ENCODE measurements at places on chromosomes 6 and 20. TPM values are rescaled to one million over a fixed set of nuclear protein-coding genes. Genes with fewer than 3 reads are reported as not detected.

Gene ELOVL2
- total RNA-seq: not detected

GRCh38 chr6:137489046-137490005 is 4.9 kb downstream of the OLIG3 start:
- no peak for DNase-seq

GRCh38 chr20:59740621-59741020 is 136.3 kb downstream of the PHACTR3 start:
- DNase-seq: no peak

- no peak for DNase-seq
Measured at GRCh38 chr6:33427585-33428223, 7.8 kb downstream of the SYNGAP1 start.

DNA sequence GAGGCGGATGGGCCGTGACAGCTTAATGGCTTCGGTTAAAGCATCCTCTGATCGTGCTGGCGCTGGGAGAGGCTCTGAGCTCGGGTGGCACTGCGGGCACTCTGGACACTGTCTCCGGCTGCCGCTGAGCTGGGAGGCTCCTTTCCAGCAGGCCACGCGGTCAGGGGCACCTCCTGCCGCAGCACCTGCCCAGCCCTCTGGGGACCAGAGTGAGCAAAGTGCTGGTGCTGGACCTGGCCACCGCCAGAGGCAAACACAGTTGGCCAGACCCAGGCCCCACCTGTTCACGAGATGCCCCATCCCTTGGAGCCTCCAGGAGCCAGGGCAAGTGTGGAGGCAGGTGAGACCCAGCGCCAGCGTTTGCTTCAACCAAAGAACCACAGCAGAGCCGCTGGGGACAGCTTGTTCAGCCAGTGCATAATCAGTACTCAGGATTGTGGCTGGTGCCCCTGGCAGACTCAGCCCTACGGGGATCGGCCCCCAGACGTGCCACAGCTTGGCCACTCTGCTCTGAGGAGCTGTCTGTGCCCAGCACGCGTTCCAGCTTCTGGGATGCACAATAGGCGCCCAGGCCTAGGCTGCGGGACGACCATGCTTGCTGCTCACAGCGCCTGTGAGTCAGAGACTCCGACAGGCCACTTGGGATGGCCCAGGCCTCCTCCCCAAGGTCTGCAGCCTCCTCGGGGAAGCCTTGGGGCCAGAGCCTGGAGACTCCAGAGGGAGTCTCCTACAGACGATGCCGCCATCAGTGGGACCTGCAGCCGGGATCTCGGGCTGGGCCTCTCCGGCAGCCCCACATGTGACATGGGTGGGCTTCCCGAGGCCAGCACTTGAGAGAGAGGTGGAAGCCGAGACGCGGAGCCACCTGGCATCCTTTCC is 38.2 kb upstream of the SLCO4A1 start:
- no peak for DNase-seq

- DNase-seq: no peak
Measured at GRCh38 chr6:89547281-89547680, 91.3 kb downstream of the LYRM2 start.

- DNase-seq: no peak
Measured at GRCh38 chr20:6623989-6624388, 143.5 kb upstream of the BMP2 start.

Gene KCNK5
- not detected for total RNA-seq

DNA sequence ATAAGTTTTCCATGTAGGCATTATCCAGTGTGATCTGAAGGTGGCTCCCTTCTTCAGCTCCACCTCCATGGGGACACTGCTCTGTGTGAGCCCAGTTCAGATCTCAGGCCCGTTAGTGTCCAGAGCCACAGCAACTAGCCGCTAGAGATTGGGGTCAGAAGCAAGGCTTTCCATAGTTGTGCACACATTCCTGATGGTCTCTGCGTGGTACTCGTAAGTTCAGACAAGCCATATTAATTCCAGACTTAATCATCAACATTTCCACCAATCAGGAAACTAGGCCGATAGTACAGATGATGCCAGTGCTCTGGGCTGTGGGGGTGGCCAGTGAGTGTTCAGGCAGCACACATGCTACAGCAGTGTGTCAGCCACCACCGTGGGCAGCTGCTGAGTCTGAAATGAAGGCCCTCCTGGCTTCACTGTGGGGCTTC is 17.5 kb upstream of the SYNCRIP start:
- DNase-seq: no peak

- no peak for DNase-seq
Measured at GRCh38 chr6:41028561-41029412, 10.2 kb downstream of the UNC5CL start.

- DNase-seq: no peak
Measured at GRCh38 chr6:53858913-53859312, 64.1 kb downstream of the LRRC1 start.

Gene POLR1C
- total RNA-seq: 31.1 TPM

Gene EEF1A2
- total RNA-seq: 22.0 TPM

Gene OPRM1
- total RNA-seq: not detected

GRCh38 chr6:138302554-138302953 is 75.2 kb upstream of the SMIM28 start:
- no peak for DNase-seq

DNA sequence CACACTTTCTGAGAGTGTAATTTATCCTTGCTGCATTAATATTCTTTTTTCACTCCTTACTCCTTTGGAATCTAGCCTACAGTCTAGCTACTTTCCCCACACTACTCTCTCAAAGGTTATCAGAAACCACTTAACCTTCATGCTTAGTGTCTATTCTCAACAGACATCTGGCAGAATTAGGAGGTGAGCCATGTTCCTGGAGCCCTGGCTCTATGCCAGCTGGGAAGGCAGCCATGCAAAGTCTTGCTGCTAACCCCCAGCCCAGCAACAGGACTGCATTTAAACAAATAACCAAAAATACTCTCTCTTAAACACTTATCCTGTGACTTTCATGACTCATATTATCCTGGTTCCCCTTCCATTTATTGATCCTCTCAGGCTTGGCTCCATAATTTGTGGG is 260.2 kb downstream of the BCKDHB start:
- peak; percentile 73 for DNase-seq

Gene PLCB4
- total RNA-seq: 2.1 TPM

Gene DDX27
- total RNA-seq: 24.1 TPM

Gene CRISP3
- total RNA-seq: not detected

DNA sequence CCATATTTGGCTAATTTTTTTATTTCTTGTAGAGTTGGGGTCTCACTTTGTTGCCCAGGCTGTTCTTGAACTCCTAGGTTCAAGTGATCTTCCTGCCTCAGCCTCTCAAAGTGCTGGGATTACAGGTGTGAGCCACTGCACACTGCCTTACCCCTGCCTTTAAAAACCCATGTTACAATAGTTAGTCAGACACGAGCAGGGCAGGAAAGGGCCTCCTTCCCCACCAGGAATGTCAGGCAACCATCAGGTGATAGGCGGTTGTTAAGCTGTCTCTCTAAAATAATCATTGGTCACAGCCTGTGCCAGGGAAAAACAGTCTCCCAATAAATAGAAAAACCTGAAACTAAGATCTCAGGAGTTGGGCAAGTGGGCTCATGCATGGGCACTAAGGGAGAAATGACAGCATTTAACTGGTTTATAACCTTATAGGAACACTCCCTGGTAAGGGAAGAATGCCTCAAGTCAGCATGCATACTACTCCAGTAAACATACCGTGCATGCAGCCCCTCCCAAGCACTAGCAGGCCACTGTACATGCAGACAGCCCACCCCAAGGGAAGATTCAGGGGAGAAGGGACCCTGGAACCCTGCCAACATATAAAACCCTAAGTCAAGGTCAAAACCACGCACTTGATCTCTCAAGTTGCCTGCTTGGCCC is 8.4 kb downstream of the OR2H2 start:
- no peak for DNase-seq

- DNase-seq: no peak
Measured at GRCh38 chr20:14950633-14951032, 613.2 kb upstream of the FLRT3 start.

Data from dermis microvascular lymphatic vessel endothelial cell (primary cell).